Right forelimb (tissue), 1 donor: ENCODE measurements at places on chromosomes 11 and 22.

DNA sequence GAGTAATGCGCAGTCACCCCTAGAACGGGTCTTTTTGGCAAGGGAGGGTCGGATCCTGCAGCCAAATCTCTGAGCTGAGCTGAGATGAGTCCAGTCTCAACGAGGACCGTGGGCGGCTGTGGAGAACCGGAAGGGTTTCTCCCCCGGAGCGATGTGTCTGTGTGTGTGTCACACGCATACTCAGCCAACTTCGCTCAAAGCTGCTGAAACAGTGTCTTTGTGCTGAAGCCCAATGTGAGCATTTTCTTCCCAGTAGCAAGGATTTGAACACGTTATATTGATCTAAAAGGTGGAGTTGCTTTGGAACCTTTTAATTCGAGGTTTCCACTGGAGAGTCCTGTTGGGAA lies 1.4 kb upstream of the CELSR1 start:
- no peak for DNase-seq

DNA sequence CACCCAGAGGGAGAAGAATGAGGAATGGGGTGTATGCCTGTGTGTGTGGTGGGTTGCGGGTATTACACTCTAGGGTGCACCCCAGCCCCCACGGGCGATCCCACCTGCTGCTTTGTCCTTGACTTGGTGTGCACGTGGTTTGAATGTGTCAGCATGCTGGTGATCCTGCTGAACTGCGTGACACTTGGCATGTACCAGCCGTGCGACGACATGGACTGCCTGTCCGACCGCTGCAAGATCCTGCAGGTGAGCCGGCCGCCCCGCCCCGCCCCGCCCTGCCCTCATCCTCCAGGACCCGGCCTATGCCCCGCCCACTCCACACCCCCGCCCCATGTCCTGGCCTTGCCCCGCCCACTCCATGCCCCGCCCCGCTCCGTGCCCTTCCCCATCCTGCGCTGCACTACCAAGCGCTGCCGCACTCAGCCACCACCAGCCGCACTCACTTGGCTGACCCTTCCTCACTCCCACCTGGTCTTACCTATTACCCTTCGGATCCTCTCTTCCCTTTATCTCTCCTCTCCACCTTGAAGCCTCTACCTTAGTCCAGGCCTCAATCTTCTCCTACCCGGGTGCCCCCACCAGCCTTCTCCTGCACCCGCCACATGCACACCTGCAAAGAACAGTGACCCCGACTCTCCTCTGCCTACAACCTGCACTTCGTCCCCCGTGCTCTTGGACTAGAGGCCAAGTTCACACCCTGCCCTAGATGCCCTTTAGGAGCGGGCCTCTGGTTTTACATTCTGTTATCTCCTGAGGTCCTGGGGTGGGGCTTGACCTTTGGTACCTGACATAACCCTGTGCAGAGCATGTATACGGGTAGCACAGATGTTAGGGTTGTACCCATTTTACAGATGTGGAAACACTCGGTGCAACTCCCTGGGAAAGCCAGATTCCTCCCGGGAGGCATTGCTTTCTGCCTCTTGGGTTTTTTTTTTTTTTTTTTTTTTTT lies 27.7 kb downstream of the CACNA1I start:
- no peak for DNase-seq

DNA sequence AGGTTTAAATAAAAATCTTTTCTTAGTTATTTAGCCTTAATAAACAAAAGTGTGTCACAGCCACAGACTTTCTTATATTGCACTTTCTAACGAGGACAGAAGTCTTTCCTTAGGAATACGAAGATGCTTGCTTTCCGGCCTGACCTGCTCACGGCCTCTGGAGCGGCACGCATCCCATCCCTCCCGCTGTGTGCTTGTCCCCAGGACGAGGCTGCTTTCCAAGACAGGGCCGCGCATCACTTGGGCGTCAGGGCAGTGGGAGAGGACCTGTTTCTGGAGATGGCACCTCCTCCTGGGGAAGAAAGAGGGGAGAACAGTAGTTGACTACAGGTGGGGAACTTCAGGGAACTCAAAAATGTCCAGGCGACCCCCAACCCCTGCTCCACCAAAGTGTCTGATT lies 26.4 kb downstream of the GRIK4 start:
- DNase-seq, result no peak

- no peak for DNase-seq
Observed at GRCh38 chr22:29346659-29347058, 31.2 kb upstream of the RASL10A start.

DNA sequence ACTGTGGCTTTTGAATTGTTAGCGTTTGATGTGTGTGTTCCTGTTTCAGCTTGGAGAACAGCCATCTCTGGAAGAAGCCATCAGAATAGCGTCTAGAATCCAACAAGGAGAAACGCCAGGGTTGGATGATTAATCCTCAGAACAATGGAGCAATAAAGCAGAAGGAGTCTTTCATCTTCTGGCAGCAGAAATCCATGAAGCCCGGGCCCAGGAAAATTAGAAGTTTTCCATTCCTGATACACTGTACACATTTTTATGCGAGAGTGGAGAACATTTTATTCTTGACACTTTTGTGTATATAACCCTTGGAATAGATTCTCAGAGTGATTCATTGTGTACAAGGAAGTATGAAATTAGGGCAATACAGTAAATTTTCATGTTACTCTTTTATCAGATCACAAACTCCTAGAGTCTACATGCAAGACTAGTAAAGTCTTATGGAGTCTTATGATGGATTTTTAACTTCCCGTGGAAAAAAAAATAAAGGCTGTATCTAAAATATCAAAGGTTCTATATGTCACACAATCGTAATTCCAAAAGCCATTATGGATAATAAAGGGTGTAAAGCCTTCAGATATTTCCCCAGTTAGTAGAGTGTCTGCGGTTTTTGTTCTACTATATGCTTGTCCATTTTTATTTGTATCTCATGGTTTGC lies 45.9 kb upstream of the WEE1 start:
- DNase-seq, result no peak

GRCh38 chr22:38549101-38549894 lies 20.7 kb downstream of the DMC1 start:
- DNase-seq, result no peak

GRCh38 chr11:120516461-120517389 lies 5.2 kb downstream of the GRIK4 start:
- DNase-seq, result no peak

DNA sequence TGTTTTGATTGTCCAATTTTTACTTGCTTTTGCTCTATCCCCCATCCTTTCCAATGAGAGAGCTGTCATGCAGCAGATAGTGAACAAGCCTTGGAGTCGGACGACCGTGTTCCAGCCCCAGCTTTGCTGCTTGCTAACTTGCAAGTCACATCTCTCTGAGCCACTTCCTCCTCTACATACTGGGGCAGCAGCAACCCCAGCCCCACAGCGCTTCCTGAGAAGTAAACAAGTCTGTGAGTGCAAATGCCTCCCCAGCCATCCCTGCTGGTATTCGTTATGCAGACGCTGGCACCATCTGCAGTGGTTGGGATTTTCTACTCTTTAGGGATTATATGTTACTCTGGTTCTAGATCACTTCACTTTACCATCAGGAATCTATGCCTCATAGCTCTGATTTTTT lies 35.0 kb downstream of the TPBGL start:
- no peak for DNase-seq

DNA sequence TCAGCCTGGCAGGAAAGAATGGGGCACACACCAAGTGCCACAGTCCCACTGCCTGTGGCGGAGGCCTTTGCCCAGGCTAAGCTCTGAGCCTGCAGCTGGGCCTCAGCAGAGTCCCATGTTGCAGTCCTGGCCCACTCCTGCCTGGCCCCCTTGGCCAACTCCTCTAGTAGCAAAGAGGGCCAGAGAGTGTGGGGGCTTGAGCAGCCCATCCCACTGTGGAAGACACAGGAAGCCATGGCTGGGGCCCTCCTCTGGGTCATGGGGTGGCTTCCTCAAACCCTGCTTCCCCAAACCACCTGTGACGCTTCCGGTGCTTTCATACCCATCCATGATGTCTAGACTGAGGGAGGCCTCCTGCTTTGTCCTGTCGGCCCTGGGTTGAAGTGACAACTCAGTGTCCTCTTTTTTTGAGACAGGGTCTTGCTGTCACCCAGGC lies 5.8 kb downstream of the RPS19BP1 start:
- no peak for DNase-seq

DNA sequence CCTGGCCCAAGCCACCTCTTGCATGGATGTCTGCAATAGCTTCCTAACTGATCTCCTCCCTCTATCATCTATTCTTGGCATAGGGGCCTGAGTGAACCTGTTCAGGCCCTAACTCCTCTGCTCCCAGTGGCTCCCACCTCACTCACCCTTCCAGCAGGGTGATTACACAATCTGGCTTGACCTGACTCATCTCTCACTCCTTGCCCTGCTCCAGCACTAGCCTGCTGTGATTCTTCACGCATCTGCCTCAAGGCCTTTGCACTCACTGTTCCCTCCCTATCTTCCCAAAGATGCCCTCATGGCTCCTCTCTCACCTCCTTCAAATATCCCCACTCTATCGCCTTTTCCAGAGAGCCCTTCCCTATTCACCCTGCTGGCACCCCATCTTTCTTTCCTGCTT lies 10.5 kb downstream of the SCN4B start:
- no peak for DNase-seq

DNA sequence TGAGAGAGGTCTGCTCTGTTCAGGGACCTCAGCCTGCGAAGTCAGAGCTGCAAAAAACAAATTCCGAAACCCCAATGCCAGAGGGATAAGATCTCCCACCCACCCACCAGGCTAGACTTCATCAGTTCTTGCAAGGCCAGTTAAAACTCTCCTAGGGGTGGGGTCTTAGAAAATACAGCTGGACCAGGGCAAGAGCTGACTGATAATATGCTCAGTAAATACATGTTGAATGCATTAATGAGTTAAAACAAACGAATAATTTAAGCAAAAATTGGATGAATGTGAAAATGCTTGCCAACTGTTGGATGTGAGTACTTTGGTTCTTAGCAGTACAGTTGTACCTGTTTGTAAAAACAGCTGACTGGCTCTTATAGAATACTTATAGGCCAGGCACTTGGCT lies 129.8 kb downstream of the SERGEF start:
- DNase-seq, result no peak

- DNase-seq, result no peak
Observed at GRCh38 chr11:64865286-64866172, 12.9 kb downstream of the EHD1 start.

DNA sequence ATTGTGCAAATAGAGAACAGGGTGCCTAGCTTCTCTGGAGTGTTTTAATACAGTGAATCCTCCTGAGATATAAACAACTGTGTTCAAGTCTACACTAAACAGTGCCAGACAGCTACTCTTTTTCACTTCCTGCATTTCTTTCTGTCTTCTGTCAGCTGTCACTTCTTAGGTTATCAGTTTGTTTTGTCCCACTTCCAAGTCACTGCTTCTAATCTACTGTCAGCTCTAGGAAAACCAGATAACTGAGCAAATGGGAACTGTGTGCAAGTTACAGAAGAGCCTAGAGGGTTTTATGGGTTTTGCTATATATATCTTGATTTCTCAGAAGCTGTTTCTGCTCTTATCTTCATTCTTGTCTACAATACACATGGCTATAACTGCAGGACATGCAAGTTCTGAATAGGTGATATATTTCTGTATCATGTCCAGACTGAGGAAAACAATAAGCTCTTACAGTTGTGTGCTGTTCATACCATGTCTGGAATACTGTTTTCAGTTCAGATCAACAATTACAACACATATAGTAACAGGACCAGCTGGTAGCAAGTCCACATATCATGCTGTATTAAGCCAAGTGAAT lies 5.8 kb downstream of the PITPNB start:
- no peak for DNase-seq

DNA sequence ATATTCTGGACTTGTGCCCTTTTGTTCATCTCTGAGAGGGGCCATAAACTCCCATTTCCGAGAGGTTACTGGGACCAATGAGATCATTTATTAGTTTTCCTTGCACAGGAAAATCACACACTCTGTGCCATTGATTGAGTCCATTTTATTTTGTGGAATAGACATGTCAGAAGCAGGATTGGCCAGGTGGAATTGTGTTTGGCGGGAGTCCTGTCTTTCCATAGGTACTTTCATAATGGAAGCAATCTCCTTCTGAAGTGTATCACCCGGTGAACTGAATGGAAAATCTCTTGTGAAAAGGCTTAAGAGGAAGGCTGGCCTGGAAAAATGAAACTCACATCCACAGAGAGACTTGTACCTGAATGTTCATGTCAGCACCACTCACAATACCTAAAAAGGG lies 63.0 kb upstream of the PARVG start:
- no peak for DNase-seq

GRCh38 chr11:6629892-6630631 lies 10.8 kb upstream of the TPP1 start:
- DNase-seq, result no peak

DNA sequence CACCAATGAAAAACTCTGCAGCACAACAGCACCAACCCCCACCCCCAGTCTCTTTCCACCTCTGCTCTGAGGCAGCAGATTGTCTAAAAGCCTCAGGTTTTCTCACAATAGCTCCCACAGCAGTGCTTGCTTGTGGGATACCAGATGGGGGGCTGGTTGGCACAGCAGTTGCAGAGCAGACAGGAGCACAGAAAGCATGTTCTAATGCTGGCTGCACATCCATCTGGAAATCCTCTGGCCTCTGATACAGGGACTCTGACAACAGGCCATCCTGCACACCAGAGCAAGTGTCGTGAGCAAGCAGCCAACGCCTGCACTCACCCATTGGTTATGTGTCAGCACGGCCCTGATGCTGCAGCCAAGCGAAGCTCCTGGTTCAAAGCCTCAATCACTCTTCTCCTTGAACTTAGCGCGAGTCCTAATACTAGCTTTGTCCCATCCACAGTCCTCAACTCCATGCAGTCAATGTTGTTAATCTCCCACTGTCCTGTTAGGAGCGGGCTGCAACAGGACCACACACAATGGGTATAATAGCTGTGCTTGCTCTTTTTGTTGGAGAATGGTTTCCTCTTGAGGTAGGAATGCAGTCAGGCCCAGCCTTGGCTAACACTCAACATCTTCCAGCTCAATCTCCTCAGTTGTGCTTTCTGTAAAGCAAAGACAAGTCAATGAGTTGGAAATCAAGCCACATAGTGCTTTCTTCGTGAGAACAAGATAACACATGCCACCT lies 30.3 kb downstream of the VSTM5 start:
- no peak for DNase-seq
